ENCODE measurements at places on chromosomes 16 and 17. TPM values are rescaled to one million over a fixed set of nuclear protein-coding genes. Genes with fewer than 3 reads are reported as not detected.

DNA sequence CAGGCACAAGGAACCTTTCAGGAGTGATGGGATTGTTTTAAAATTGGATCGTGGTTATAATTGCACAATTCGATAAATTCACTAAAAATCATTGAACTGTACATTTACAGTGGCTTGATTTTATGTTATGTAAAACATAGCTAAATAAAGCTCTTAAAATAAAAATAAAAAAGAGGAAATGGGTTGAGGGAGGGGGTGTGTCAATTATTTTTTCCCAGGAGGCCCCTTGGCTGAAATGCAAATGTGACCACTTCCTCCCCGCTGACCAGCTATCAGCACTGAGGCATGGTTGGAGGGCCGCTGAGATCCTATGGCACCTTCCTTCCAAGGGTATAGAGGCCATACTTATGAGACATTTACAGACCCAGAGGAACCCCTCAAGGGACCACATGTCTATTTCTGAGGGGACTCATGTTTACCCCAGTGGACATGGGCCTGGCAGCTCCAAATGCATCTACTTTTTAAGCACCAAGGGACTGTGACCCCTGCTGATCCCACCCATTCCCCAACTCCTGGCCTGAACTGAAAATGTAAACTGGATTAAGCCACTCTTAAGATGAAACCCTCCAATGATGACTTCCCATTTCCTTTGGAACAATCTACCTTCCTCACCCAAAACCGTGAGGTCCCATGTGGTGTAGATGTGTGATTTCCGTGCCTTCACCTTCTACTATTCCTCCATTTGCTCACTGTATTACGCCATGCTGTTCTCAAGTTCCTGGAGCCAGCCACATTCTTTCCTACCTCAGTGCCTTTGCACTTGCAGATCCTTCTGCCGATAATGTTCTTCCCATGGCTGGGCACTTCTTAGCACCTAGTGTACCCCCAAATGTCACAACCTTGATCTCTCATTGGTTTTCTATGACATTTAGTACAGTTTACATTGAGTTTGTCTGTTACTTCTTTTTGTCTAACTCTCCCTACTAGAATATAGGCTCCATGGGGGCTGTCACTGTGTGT lies 2.8 kb upstream of the IL21R start:
- no peak for DNase-seq

GRCh38 chr17:31008374-31009041 lies 37.7 kb downstream of the RNF135 start:
- DNase-seq = peak; percentile 61

DNA sequence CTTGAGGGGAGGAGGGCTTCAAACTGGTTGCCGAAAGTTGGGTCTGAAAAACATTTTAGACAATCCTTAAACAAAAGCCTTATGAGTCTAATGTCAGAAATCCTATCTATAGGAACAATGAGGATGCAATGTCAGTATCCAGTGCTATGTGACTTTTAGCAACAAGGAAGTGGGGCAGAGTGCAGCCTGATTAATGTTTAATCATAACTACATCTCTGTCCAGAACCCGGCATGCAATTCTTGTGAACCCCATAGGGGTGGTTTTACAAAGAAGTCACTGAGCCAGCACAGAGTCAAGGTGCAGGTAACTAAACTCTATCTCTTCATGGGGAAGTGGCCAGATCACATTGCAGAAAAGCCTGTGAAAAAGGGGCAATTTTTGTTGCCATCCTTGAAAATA lies 267.5 kb downstream of the HS3ST4 start:
- no peak for DNase-seq

DNA sequence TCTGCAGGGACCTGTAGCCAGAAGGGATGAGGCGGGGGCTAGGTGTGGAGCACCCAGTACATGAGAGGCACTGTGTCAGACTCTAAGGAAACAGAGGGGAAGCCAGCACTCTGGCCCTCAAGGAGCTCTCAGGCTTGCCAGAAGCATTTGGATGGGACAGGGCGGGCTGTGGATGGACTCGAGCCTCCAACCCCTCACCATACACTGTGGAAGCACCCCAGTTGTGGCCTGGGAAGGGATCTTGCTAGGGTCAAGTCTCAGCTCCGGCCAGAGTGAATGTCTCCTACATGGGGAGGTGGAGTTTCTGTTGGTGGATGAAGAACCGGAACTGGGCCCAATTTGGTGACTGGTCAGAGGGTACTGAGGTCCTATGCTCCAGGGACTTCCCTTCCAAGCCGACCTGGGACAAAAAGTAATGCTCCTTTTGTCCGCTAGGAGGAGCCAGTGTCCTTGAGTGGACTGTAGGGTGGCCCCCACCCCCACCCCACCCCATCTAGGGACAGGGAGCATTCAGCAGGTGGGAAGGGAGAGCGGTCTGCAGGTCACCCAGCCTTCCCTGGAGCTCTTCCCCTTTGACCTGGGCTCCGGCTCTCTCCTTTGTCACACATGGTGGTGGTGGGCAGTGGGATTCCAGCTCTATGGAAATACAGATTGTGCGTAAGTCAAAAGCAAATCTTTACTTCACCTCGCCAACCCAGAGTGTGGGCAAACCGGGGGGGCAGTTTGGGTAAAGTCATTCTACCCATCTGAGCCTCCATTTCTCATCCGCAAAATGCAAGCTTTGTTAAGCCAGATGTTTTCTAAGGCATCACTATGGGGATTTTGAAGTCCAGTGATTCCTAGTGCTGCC lies 20.4 kb upstream of the PHB1 start:
- peak; percentile 39 for DNase-seq

DNA sequence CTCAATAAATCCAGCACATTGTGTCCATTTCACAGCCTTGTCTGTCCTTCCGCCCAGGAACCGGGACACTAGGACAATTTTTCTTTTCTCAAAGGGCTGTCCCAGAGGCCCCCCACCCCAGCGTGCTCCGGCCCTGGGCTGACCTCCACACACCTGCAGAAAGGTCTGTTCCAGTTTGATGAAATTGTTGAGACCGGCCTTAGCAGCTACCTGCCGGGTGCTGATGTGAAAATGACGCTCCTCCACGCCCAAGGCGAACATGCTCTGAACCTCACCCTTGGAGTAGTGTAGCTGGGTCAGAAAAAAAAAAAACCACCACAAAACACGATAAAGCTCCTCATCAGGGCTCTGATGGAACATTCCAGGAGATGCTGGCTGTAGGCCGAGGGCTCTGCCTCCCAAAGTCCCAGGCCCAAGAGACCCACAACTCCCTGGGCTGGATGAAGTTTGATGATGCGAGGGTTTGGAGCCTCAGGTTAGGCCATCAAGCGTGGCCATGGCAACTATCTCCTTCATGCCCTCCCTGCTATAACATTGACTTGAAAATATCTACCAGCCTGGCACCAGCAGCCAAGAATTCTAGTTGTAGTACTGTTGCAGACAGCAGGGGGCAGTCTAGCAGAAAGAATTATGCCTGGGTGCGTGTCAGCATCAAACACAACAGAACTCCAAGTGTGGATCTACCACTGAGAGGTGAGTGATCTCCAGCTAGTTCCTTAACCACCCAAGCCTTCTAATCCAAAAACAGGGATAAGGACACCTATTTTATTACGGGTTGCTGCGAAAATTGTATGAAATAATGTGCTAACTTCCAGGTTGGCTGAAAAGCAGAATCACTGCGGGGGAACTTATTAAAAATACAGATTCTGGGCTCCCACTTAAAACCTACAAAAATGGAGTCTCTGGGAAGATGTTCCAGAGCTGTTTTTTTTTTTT lies 62.1 kb downstream of the RMI2 start:
- DNase-seq = peak; percentile 69

DNA sequence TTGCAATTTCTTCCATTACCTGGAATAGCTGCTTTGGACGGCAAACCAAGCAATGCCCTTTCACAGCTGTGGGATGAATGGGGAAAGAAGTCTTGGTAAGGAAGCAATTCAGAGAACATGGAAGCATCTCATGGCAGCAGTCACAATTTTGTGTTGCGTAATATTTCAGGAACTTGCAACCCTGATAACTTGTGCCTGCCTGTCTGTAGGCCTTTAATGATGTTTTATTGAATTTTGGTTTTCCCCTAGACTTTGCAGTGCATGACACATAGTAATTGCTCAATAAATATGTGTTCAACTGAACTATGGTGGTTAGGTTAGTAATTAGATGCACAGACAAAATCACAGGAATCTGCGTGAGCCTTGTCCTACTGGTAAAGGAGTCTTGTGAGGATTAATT lies 439.5 kb downstream of the WWOX start:
- DNase-seq = no peak

The TMEM95 gene
- total RNA-seq = not detected

The RPL23 gene
- 371 TPM for total RNA-seq

Data from left lobe of liver (tissue), 2 donors.